Naive thymus-derived CD4-positive, alpha-beta T cell (primary cell): ENCODE measurements at places on chromosomes 2 and 18.

DNA sequence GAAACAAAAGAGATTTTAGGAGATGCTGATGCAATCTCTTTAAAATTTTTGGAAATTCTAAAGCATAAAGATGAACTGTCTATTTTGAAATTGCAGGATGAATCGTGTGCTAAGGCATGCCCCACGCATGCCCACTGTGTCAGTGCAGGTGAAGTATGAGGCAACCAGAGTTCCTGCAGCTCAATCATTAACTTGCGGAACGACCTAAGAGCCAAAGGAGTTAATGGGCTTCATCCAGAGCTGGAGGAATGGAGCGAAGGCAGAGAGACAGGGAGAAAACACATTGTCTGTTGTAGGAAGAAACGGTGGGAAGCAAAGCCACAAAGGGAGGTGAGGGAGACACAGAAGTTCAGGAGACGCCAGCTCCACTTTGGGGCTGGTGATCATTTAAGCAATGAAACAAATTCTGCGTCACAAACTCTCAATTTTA lies 265.2 kb downstream of the CCDC85A start:
- no peaks in the 10 kb centered on the region for H3K27me3 ChIP-seq
- H3K4me1 ChIP-seq, result no peaks in the 10 kb centered on the region
- DNase-seq, result no peak
- H3K36me3 ChIP-seq, result no peaks in the 10 kb centered on the region
- H3K4me3 ChIP-seq, result no peak overlapping the region
- no peak overlapping the region for H3K27ac ChIP-seq

DNA sequence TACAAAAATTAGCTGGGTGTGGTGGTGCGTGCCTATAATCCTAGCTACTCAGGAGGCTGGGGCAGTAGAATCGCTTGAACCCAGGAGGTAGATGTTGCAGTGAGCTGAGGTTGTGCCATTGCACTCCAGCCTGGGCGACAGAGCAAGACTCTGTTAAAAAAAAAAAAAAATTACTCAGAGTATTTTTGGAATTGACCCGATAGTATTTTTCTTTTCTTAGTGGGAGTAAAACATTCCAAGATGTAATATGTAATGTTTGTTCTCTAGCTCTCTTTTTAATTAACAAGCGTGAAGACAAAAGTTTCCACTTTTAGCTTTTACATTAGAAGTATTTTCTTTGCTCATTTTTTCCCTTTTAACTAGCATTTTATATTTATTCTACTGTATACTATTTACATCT lies 12.0 kb upstream of the TMEM18 start:
- H3K4me1 ChIP-seq, result no peaks in the 10 kb centered on the region
- no peaks in the 10 kb centered on the region for H3K36me3 ChIP-seq
- H3K27me3 ChIP-seq, result no peaks in the 10 kb centered on the region
- no peak overlapping the region for H3K27ac ChIP-seq

GRCh38 chr2:235053651-235054050 lies 101.8 kb downstream of the SH3BP4 start:
- no peaks in the 10 kb centered on the region for H3K4me1 ChIP-seq
- no peaks in the 10 kb centered on the region for H3K27me3 ChIP-seq
- H3K36me3 ChIP-seq, result no peaks in the 10 kb centered on the region
- DNase-seq, result no peak

DNA sequence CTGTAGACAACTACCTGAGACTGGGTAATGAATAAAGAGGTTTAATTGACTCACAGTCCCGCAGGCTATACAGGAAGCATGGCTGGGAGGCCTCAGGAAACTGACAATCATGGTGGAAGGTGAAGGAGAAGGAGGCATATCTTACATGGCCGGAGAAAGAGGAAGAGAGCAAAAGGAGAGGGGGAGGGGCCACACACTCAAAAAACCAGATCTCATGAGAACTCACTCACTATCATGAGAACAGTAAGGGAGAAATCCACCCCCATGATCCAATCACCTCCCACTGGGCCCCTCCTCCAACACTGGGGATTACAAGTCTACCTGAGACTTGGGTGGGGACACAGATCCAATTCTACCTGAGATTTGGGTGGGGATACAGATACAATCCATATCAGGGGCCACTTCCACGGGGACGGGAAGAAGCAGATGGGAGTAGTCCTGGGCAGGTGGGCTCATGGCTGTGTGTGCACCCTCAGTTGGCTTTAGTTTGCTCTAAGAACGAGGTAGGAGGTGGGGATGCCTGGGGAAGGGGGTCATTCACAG lies 9.9 kb downstream of the MAB21L4 start:
- no peaks in the 10 kb centered on the region for H3K4me1 ChIP-seq
- no peaks in the 10 kb centered on the region for H3K36me3 ChIP-seq
- DNase-seq, result no peak
- no peak overlapping the region for H3K27ac ChIP-seq
- no peaks in the 10 kb centered on the region for H3K27me3 ChIP-seq
- H3K4me3 ChIP-seq, result no peak overlapping the region

DNA sequence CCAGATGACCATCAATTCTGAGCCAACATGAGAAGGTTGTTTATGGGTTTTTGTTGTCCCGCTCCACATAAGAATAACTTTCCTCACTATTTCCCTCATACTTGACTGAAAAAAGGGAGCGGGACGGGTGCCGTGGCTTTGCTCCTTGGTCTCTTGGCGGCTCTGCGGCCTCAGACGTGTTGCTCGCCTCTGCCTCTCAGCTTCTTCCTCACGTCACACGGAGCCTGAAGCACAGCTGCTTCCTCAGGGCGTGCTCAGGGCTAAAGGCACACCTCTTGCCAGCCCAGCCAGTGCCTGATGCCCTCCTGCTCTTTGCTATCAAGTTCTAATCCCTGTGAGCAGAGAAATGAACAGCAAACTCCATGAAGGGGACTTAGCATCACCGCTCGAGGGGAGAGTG lies 17.9 kb upstream of the ID2 start:
- H3K36me3 ChIP-seq, result no peaks in the 10 kb centered on the region
- H3K27me3 ChIP-seq, result no peaks in the 10 kb centered on the region
- no peak for DNase-seq
- H3K4me1 ChIP-seq, result peaks cover 13% of the 10 kb centered on the region
